Hematopoietic multipotent progenitor cell treated with erythropoietin and hydrocortisone succinate and interleukin-3 and kit ligand, for 4 days (in vitro differentiated cells): ENCODE measurements at places on chromosomes 4 and X.

- no peak for DNase-seq
These were observed 50.3 kb downstream of the NELFA start for GRCh38 chr4:1958276-1959103.

GRCh38 chr4:183906489-183906738 lies 1.3 kb downstream of the STOX2 start:
- DNase-seq = no peak

- no peak for DNase-seq
These were observed 184.7 kb upstream of the FRMPD4 start for GRCh38 chrX:11953615-11954014.

- DNase-seq = peak; percentile 57
These were observed 802.0 kb downstream of the RPA4 start for GRCh38 chrX:97685753-97686152.
